ENCODE measurements at places on chromosomes 7 and 10.

DNA sequence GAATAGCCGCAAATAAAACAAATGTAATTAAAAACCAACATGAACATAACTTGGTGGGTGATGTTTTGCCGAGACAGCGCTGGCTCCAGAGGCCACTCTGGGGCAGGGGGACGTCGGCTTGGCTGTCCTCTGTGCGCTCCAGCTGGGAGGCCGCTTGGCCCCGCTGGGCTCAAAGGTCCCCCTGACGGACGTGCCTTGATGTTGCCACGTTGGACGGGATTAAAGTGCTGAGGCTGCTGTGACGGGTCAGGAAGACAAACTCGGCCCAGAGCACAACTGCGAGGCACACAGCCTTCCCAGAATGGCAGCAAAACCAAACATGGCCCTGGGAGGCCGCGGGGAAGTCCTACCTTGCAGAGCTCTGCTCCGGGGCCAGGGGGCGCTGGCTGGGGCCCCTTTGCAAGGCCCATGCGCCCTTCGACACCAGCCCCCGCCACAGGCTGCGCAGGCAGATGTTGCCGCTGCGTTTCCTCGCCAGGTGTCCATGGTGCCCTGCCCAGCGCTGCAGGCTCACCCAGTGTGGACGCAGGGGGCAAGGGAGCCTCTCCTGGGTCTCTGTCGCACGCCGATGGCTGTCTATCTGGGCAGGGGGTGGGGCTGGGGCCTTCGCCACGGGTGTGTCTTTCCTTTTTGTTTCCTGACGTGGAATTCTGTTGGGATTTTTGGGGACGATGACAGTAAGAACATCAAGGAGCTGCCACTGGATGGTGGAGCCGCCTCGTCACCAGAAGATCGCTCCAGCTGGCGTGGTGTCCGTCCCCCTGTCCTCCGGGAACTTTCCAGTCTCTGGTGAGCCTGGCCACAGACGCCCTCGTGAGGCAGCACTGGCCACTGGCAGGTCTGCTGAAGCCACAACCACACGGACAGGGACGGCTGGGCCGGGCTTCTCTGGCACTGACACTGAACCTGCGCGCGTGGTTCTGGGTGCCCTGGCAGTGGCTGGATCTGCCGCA, 99.6 kb upstream of the DIP2C start:
- DNase-seq = no peak

DNA sequence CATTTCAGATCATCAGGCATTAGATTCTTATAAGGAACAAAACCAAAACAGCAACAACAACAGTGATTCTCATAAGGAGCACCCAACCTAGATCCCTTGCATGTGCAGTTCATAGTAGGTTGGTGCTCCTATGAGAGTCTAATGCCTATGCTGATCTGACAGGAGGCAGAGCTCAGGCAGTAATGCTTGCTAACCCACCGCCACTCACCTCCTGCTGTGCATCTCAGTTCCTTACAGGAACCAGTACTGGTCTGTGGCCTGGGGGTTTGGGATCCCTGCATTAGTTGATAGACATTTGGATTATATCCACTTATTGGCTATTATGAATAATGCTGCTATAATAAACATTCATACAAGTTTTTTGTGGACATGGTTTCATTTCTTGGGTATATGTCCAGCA, 14.0 kb downstream of the MKLN1 start:
- DNase-seq = no peak

- no peak for DNase-seq
Observed at GRCh38 chr7:94782777-94783176, 124.6 kb upstream of the PPP1R9A start.

GRCh38 chr7:82209179-82209747, 234.3 kb downstream of the CACNA2D1 start:
- DNase-seq = no peak

DNA sequence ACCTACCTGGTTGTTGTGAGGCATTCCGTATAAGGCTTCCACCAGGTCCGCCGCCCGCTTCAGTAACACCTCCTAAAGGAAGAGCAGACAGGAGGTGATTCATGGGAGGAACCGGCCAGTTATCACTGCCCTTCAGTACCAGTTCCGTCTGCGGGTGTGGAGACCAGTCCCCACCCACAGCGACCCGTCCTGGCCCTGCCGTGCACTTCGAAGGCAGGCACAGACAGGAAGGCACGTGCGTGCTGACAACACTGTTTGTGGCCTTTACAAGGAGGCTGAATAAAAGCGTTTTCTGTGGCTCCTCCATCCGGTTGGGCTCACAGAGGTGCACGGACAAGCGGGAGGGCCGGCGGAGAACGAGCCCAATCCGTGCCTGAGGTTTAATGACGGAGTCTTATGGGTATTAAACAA, 120.9 kb downstream of the EBF3 start:
- DNase-seq = no peak

DNA sequence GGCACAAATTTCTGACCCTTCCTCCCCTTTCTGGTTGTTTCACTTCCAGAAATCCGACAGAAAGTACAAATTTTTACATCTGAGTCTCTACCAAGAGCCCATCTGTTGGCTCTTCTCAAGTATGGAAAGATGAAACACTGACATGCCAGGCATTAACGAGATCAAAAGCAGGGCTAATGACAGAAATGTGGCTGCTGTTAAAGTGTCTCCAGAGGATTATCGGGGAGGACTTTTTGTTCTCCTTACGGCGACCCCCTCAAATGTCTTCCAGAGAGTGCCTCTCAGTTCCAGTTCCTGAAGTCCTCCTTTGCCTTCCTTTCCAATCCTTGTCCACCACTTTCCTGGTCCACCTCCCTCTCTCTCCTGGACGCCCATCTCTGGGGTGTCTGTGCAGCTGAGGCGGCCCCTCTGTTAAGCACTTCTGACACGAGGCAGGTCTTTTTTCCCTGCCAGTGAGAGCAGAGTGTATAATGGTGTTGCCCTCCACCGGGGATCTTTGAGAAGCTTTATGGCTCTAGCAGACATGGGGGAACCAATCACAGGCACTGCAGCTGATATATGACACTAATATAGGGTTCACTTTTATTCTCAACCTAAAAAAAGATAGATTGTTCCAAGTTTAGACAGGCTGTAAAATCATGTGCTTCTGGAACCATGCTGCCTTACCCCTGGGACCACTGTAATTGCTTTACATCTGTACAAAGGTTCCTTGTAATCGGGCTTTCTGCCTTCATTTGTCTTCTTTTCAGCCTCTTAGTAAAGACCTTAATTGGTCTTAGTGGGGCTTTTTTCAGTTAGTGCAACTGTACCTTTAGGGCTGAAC, 757.1 kb downstream of the AUTS2 start:
- no peak for DNase-seq

- DNase-seq = no peak
Observed at GRCh38 chr7:111789870-111790269, 227.6 kb upstream of the IMMP2L start.

DNA sequence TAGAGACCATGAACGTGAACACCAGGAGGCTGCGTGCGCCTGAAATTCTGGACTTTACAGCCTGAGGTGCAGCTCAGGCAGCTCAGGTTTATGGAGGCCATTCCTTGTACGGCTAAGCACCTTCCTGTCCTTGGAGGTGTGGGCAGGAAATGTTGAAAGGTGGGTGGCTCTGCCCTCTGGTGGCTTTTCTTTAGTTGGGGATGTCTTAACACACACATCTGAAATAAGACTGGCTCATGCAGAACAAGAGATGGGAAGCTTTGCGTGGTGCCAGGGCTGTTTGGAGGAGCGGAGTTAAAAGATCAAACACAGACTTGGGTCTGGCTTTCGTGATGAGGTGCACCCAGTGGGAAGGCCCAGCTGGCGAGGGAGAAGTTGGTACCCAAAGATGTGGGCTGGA, 64.1 kb downstream of the DOCK1 start:
- no peak for DNase-seq

DNA sequence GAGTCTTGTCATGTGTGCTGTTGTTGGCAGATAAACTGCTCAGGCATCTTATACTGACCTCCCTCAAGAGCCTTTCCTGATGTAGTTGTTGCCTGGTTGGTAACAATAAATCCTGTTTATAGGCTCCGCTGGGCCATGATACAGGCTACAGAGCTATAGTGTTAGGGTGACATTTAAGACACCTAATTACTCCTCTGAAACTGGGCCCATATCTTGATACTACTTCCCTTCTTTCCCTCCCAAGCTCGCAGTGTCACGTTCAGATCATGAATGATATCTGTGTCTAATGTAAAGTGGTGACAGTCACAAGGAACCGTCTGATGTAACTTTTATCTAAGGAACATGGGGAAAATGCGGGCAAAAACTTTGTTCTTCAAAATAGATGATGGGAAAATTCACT, 35.4 kb downstream of the CROT start:
- no peak for DNase-seq

GRCh38 chr7:28207486-28208158, 27.0 kb upstream of the JAZF1 start:
- no peak for DNase-seq

DNA sequence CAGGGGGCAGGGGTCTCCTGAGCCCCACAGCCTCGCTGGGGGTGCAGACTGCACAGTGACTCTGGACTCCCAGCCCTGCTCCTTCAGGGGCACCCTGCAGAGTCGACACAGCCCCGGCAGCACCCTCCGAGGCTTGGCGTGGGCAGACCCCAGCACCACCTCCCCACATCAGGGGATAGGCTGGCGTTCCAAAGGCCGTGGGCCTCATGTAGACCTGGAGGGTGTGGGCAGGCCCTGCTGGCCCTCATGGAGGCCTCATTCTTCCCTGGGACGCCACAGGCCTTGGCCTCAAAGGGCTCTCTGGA, 265.9 kb downstream of the ELFN1 start:
- DNase-seq = no peak

DNA sequence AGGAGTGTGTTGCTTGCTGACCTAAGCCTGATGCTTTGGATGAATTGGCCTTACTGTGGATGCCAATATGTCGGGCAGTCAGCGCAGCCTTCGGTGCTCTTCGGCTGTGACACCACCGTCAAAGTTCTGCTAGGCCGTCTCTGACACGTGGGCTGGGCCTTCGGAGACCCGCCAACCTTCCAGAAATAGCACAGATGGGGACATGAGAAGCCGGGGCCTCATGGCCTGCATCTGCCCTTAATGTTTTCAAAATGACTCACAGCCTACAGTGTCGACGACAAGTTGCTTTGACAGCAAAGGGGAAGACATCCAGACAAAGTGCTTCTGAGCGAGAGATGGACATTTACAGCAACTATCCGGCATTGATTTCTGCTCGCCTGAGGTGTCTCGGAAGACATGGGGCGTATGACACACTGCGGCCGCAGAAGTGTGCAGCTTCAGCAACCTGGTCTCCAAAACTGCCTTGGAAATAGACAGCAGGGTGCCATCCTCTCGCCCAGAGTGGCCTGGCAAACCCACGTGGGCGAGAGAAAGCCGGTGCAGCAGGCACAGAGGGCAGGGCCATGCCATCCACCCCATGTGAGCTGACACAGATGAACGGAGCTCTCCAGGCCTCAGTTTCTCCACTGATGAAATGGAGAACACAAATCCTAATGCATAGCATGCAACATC, 94.0 kb upstream of the PPP2R2D start:
- no peak for DNase-seq

DNA sequence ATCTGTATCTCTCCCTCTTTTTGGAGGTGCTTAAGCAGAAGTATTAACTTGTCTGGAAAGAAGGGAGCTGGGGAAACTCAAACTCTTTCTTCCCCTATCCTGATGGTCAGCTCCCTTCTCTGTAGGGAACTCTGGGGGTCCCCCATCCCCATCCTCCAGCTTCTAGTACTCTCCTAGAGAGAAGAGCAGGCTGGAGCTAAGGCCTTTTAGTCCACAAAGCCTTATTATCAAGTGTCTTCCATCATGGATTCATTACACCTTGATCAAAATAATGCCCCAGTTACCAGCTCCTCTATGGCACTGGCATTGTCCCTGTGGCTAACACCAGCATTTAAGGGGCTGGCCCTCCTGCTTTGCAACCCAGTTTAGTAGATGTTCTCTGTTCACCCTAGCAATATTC, 35.7 kb downstream of the CADPS2 start:
- no peak for DNase-seq

DNA sequence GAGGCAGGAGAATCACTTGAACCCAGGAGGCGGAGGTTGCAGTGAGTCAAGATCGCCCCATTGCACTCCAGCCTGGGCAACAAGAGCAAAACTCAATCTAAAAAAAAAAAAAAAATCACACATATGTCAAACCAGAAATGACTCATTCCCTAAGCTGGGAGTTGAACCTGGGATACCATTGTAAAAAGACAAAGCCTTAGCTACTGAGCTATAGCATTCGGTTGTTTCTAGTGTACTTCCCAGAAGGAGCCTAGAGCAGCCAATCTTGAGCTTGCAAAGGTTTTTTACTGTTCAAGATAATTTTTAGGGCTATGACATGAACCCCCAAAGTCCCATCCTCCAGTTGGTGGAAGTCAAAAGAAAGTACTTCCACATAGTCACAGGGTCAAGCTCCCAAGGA, 87.9 kb downstream of the ZNF467 start:
- DNase-seq = no peak

- DNase-seq = no peak
Observed at GRCh38 chr7:98556288-98556687, 60.8 kb upstream of the NPTX2 start.

- DNase-seq = no peak
Observed at GRCh38 chr7:17651341-17651740, 289.0 kb downstream of the SNX13 start.

DNA sequence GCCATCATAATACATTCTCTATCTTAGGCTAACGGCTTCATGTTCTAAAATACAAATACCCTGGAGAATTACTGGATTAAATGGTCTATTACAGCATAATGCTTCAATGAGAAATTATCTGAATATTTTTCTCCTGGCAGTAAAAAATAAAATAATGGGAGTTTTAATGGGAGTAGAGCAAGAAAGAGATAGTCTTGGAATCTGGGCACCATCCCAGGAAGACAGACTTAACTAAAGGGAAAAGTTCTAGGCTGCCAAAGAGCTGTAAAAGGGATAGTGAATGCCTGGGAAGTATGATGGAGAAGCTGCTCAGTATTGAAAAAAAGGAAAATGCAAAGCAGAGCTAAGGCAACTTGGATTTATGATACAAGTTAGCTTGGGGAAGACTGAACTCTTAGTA, 12.1 kb upstream of the SYPL1 start:
- DNase-seq = no peak

GRCh38 chr7:91033574-91033973, 230.7 kb upstream of the FZD1 start:
- DNase-seq = no peak

GRCh38 chr10:92265687-92266258, 25.1 kb downstream of the CPEB3 start:
- no peak for DNase-seq

GRCh38 chr10:49435225-49435624, 39.3 kb upstream of the DRGX start:
- DNase-seq = no peak

DNA sequence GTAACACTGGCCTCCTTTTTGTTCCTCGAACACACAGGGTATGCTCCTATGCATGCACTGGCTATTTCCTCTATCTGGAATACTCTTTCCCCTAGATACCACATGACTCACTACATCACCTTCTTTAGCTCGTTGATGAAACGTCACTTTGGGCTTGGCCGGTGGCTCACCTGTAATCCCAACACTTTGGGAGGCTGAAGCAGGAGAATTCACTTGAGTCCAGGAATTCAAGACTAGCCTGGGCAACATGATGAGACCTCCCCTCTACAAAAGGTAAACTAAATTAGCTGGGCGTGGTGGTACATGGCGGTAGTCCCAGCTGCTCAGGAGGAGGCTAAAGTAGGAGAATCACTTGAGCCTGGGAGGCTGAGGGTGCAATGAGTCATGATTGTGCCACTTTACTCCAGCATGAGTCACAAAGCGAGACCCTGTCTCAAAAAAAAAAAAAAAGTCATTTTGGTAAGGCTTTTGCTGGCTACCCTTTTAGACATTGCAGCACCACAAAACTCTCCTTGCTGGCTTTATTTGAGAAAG, 14.5 kb downstream of the ANKIB1 start:
- DNase-seq = no peak

GRCh38 chr7:106178593-106179134, 66.6 kb upstream of the SYPL1 start:
- no peak for DNase-seq

All from activated CD8-positive, alpha-beta memory T cell treated with anti-CD3 and anti-CD28 coated beads for 1 hour (primary cell).